ENCODE measurements at places on chromosomes 5 and 9. TPM values are rescaled to one million over a fixed set of nuclear protein-coding genes. Genes with fewer than 3 reads are reported as not detected.

DNA sequence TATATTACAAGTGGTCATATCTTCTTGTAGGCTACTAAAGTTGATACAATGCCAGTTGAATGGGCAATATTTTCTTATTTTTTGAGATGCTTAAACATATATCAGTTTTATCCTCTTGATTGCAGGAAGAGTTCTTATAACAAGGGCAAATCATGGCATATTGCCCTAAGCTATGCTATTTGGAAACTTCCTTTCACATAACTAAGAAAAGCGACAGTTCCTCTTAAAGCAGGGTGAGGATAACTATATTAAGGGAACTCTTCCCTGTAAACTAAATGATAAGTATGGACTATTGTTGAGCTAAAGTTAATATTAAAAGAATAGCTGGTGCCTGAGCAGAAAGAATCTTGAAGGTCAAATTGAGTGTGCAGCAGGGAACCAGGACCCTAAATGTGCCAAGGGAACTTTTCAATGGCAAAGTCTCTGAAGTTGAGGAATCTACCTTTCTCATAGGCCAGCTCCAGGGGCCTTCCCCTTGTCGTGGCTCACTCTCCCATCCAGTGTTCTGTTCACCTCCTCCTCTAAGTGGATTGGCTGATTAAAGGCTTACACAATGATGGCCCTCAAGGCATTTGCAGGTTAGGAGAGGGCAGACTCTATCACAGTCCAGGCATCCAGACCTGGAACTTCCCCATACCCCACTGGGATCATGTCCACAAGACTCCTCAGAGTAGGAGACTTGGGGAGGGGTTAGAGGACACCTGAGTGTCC lies 26.8 kb downstream of the FYB1 start:
- no peak for DNase-seq

DNA sequence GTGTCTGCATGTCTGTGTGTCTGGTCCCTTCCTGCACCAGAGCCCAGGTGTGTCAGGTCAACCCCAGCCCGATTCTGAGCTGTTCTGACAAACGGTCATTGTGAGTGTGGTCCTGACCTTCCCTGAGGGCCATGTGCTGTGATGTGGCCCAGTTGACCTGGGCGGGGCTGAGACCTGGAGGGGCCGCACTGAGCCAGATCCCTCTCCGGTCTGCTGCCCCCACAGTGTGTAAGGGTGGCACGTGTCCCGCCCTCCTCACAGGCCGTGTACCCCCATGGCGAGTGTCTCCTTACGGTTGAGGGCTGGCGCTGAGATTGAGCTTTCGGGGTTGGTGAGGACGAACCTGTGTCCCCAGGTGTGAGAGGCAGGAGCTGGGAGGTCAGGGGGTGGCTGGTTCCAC lies 136.5 kb downstream of the MRPL36 start:
- no peak for DNase-seq

DNA sequence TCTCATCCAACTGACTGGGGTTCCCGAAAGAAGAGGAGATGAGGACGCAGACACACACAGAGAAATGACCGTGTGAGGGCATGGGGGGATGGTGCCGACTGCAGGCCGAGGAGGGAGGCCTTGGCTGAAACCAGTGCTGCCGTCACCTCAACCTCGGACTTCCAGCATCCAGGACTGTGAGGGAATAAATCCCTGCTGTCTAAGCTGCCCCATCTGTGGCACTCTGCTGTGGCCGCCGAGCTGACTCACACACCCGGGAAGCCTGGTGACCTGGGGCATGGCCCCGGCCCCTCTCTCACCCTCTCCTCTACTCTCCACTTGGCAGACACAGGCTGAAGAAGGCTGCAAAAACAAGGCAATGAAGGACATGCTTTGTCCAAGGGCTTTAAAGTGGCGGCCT lies 4.4 kb upstream of the COL5A1 start:
- no peak for DNase-seq

GRCh38 chr5:146832985-146833732 lies 45.4 kb downstream of the PPP2R2B start:
- no peak for DNase-seq

Gene EDIL3
- total RNA-seq, result under 0.01 TPM

DNA sequence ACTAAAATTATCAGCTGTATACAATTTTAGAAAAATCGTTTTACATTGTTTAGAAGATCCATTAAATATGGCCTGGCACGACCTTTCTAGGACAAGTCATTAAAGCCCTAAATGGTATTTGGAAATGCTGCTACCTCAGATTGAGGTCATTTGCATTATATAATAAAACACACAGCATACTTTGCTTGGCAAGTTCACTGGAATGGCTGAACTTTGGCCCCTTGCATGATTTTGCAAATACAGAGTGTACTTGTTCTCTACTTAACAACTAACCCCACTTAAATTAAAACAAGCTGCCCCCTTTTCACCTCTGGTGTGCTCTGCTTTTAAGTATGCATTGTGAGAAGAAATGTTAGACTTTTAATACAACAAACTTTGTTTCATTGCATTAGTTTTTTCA lies 860.1 kb downstream of the PTPRD start:
- DNase-seq, result no peak

GRCh38 chr9:125089331-125089730 lies 54.0 kb downstream of the SCAI start:
- no peak for DNase-seq

DNA sequence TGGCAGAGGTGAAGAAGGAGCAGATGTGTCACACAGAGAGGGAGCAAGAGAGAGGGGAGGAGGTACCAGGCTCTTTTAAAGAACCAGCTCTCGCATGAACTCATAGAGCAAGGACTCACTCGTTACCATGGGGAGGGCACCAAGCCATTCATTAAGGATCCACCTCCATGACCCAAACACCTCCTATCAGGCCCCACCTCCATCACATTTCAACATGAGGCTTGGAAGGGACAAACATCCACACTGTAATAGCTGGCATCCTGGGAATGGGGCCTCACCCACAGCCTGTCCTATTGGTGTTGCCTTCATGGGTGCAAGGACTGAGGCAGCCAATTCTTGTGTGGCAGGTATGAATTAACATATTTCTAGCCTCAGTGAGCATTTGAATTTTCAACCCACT lies 11.6 kb upstream of the TNFAIP8 start:
- DNase-seq, result no peak

DNA sequence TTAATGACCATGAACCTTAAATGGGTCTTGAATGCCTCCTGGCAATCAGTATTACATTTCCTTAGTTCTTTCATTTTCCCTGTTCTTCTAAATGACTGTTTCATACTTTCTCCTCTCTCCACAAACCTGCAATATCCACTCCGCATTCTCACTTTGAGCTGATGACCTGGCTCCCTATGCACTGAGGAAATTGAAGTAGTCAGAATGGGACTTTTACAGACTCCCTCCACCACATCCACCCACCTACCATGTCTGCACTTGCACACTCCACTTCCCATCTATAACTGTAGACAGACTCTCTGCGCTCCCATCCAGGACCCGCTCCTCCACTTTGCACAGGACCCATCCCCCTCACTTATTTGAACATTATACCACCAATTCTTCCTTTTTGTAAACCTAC lies 36.2 kb upstream of the GZMA start:
- no peak for DNase-seq

GRCh38 chr5:134355681-134356080 lies 11.3 kb downstream of the CDKL3 start:
- DNase-seq, result no peak

- DNase-seq, result no peak
Measured at GRCh38 chr9:92748233-92748497, 16.5 kb downstream of the BICD2 start.

DNA sequence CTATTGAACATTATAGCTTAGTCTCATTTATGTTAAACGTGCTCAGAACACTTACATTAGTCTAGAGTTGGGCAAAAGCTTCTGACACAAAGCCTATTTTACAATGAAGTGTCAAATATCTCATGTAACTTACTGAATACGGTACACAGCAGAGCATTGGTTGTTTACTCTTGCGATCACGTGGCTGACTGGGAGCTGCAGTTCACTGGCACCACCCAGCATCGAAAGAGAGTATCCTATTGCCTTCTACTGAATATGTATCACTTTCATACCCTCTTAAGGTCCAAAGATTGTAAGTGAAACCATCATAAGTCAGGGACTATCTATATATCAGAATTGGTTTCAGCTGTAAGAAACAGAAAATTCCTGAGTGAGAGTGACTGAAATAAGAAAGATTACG lies 42.6 kb upstream of the OSMR start:
- no peak for DNase-seq

DNA sequence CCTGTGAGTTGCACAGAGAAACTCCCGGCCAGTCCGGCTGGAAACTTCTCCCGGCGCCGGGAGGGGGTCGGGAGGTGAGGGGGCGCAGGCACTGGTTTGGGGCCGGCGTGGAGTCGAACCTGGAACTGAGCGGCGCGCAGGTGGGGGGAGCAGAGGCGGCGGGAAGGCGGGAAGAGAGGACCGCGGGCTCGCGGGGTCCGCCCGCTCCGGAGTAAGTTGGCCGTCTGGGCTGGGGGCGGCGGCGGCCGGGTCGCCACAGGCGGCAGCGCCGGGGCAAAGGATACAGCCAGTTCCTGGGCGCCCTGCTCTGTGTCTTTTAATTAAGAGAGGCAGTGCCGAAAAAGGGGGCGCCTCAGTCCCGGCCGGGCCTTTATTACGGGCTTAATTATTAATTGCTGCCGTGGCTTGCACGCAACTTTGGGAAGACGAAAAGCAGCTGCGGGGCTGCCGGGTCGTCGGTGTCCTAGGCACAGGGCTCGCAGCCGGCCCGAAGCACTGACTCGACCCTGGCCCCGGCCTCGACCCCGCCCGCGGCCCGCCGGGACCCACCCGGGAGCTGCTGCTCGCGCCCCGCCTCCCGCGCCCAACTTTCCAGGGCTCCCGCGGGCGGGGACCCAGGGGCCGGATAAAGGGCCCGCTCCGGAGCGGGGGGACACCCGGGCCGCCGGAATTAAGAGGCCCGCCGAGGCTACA lies 1.1 kb downstream of the NTNG2 start:
- DNase-seq, result no peak

Gene UBE2R2
- total RNA-seq, result 14.0 TPM

Gene CCDC183
- 1.6 TPM for total RNA-seq

Gene FAM193B
- 35.5 TPM for total RNA-seq

Gene PCDHA5
- total RNA-seq, result under 0.01 TPM

GRCh38 chr5:68657055-68657961 lies 436.5 kb upstream of the SLC30A5 start:
- no peak for DNase-seq

DNA sequence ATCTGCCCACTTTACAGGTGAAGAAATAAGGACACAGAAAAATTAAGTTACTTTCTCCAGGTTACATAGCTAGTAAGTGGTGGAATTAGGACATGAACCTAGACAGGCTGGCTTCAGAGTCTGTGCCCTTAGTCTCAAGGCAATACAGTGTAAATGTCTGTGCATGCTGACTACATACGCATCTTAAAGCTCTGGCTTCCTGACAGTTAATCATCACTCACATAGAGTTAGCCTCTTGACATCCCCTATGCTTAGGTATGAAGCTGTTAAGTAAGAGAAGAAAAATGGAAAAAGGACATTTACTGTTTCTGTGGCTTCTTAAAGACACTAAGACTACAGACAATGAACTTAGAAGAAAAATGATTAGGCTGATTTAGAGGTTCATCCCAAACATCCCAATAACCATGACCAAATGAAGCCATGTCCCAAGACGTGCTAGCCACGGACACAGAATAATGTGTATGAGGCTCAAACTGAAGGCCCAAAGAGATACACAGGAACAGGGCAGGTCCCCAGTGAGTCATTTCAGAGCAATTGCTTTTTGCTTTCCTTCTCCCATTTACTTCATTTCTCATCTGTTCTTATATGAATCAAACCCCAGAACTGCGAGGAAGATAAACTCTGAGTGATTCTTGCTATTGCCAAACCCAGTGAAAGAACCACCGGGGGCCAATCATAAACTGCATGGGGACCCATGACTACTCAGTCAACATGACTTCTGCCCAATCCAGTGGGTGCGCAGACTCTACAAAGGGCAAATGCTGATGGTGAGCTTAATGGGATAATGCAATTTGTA lies 100.0 kb upstream of the IFNK start:
- DNase-seq, result no peak

DNA sequence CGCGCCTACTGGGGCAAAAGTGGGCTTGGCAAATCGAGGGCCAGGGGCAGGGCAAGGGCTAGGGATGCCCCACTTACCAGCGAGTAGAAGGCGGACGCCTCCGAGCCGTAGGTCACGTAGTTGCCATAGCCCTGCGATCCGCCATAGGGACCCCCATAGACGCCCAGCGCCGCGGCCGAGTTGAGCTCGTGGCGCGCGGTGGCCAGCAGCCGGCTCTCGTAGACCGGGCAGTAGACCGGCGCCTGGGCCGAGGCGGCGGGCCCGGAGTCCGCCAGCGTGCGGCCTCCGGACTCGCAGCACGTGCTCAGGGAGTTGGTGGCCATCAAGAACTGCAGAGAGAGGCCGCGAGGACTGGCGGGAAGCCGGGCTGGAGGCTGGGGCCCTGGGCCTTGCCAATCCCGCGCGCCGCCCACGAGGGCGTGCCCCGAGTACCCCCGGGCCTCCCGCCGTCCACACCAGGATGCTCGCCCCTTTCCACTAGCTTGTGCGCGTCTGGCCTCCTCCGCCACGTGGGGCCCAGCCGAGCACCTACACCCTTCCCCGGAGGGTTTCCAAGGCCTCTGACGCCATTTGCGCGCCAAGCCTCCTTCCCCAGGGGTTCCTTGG lies 891 bp downstream of the IRX4 start:
- DNase-seq, result no peak

- no peak for DNase-seq
Measured at GRCh38 chr5:74991522-74991921, 60.8 kb downstream of the GCNT4 start.

Gene PRLR
- total RNA-seq, result under 0.01 TPM

Gene SLC6A18
- not detected for total RNA-seq

GRCh38 chr5:100779669-100780375 lies 123.3 kb downstream of the ST8SIA4 start:
- no peak for DNase-seq

Gene C5orf58
- under 0.01 TPM for total RNA-seq

DNA sequence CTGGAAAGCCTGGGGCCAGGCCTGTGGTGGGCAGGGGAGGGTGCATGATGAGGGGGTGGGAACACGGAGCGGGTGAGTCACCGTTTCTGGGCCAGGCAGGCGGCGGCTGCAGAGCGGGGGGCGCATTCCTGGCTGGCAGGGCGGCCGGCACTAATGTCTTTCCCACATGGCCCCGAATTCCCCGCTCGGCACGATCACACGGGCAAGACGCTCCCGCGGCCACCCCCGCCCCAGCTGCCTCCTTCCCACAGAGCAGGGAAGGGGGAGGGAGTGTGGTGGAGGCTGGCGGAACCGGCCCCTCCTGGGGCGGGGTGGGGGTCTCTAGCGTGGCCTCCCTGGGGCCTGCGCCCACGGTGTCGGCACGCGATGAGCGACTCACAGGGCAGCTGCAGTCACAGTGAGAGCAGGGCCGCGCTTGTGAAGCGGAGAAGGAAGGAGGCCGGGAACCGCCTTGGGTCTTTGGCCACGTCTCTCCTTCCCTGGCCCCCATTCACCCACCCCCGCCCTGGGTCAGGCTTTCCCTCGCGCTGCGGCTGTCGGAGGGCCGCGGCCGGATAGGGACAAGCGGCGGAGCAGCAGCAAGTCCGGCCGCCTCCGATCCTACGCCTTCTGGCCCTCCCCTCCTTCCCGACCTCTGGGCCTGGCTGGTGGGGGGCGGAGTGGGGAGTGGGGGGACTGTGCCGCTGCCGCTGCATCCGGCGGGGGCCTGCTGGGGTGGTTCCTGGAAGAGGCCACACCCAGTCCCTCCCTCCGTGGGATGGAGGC lies 48.9 kb downstream of the CXXC5 start:
- peak; percentile 56 for DNase-seq
